ENCODE measurements at places on chromosomes 2 and 18.

- DNase-seq: no peak
These were observed 246.5 kb downstream of the MYCN start for GRCh38 chr2:16186661-16187481.

DNA sequence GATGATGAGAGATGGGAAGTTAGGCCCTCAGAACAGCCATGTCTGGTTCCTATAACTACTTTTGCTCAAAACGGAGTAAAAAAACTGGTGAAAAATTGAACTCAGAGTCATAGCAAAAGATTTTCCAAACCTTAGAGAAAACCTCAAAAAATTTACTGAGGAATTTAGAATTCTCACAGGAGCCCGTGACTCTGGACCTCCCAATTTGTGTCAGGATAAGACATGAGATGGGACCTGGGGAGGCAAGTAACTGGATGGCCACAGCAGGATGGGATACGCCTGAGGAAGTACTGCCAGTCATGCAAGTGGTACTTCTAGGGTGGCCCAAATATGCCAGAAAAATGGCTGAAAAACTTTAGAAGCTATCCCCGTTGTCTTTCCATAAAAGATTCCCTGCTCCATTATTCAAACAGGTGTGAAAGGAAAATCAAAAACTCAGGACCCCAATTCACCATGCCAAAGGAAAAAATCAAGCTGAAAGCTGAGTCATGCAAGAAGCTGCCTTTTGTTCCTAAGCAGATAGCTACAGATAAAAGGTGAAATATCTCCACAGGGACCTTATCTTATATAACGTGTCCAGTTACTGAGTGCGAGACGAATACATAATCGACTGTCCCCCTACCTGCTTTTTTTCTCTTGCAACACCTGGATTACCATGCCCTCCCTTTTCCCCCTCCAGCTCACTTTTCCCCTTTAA lies 34.1 kb upstream of the LIPG start:
- DNase-seq: no peak

- no peak for DNase-seq
These were observed 38.6 kb downstream of the STK25 start for GRCh38 chr2:241469746-241470145.

- no peak for DNase-seq
These were observed 80.2 kb downstream of the SLC8A1 start for GRCh38 chr2:40371525-40372282.

All from NCI-H524 treated with DMSO at 0.1 percent for 48 hours (cell line).